ENCODE measurements at places on chromosomes 11 and 22. TPM values are rescaled to one million over a fixed set of nuclear protein-coding genes. Genes with fewer than 3 reads are reported as not detected.

The SERPIND1 gene
- total RNA-seq = under 0.01 TPM

The OR52N1 gene
- total RNA-seq = not detected

The C1QTNF4 gene
- total RNA-seq = 0.90 TPM

The RTN4R gene
- 0.54 TPM for total RNA-seq

The SLC22A6 gene
- total RNA-seq = not detected

The TTC28 gene
- total RNA-seq = 13.0 TPM

The P4HA3 gene
- 8.1 TPM for total RNA-seq

The SCARF2 gene
- 32.1 TPM for total RNA-seq

The TSPAN32 gene
- not detected for total RNA-seq

The OR6T1 gene
- not detected for total RNA-seq

The C11orf65 gene
- total RNA-seq = not detected

The AGBL2 gene
- not detected for total RNA-seq

The GAB4 gene
- total RNA-seq = not detected

The DEFB131B gene
- total RNA-seq = not detected

The LIF gene
- total RNA-seq = 9.7 TPM

The OR2AG2 gene
- total RNA-seq = not detected

The SYT7 gene
- total RNA-seq = 0.54 TPM

The CCDC116 gene
- total RNA-seq = 0.16 TPM

The SOX6 gene
- 5.0 TPM for total RNA-seq

The LRRC32 gene
- total RNA-seq = 46.7 TPM

The CALCA gene
- total RNA-seq = not detected

The TPBGL gene
- 0.16 TPM for total RNA-seq

The SYCE3 gene
- not detected for total RNA-seq

The GGTLC2 gene
- not detected for total RNA-seq

The CRYBA4 gene
- not detected for total RNA-seq

The CD3D gene
- total RNA-seq = not detected

The RASSF10 gene
- not detected for total RNA-seq

The ALDH3B1 gene
- total RNA-seq = 14.6 TPM

The MFNG gene
- not detected for total RNA-seq

The VSTM5 gene
- total RNA-seq = 0.18 TPM

The SLC22A9 gene
- not detected for total RNA-seq

The DDI1 gene
- total RNA-seq = not detected

The CCDC157 gene
- total RNA-seq = 2.9 TPM

The PITPNM1 gene
- total RNA-seq = 38.1 TPM

The DEUP1 gene
- total RNA-seq = not detected

The ARCN1 gene
- total RNA-seq = 151 TPM

The OR8G5 gene
- not detected for total RNA-seq
